ENCODE measurements at places on chromosomes 11 and 22. TPM values are rescaled to one million over a fixed set of nuclear protein-coding genes. Genes with fewer than 3 reads are reported as not detected.
A peak's percentile ranks its signal among the peaks of the same experiment; 100 is the strongest.

GRCh38 chr11:79508461-79508860 lies 67.6 kb upstream of the TENM4 start:
- DNase-seq: no peak

DNA sequence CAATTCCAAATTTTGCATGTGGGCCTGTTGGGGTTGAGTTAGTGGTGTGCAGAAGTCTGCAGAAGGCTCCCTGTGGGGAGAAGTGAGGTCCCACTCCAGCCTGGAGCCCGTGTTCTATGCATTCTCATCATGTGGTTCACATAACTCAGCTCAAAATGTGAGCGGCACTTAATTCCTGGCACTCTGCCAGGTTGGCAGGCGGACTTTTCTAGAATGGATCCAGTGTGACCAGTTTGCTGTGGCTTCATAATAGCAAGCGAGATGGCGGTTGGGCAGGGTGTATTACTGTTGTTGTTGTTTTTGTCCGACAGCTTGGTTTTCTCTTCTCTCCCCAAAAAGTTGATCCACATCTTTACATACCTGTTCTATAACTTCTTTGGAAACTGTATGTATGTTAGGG lies 146.8 kb upstream of the TTC12 start:
- no peak for DNase-seq

GRCh38 chr11:14852571-14853177 lies 39.4 kb downstream of the CYP2R1 start:
- DNase-seq: no peak

DNA sequence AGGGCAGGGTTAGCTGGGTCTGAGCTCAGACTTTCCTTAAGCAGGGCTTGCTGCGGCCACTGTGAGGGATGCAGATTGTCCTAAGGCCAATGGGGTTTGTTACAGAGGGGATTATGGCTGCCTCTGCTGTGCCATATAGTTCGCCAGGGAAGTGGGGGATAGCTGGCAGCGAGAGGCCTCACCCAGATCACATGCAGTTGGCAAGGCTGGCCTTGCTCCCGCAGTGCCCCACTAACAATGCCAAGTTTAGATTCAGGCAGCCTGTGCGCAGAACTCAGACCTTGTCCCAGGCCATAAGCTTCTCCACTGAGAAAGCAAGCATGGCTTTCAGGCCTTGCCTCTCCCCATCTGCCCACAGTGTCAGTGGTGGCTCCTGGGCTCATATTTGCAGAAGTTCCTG lies 4.7 kb upstream of the APOL2 start:
- no peak for DNase-seq

DNA sequence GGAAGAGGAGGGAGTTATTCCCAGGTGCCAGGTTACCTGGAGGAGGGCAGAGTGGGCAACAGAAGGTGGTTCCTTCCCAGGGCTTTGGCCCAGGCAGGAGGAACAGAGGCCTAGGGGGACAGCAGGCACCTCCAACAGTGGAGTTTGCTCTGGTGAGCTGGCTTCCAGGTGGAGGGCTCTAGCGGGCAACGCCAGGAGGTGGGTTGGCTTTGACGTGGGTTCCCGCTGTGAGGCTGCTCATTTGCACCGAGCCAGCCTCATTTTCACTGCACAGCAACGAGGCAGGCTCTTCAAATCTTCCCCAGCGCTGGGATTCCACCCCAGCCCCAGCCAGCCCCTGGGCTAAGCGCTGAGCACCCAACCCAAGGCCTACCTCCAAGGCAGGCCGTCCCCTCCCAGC lies 8.1 kb downstream of the IGSF9B start:
- no peak for DNase-seq

GRCh38 chr11:27421819-27422494 lies 50.6 kb downstream of the LGR4 start:
- DNase-seq: no peak

GRCh38 chr22:24526191-24526590 lies 28.7 kb downstream of the GUCD1 start:
- DNase-seq: no peak

DNA sequence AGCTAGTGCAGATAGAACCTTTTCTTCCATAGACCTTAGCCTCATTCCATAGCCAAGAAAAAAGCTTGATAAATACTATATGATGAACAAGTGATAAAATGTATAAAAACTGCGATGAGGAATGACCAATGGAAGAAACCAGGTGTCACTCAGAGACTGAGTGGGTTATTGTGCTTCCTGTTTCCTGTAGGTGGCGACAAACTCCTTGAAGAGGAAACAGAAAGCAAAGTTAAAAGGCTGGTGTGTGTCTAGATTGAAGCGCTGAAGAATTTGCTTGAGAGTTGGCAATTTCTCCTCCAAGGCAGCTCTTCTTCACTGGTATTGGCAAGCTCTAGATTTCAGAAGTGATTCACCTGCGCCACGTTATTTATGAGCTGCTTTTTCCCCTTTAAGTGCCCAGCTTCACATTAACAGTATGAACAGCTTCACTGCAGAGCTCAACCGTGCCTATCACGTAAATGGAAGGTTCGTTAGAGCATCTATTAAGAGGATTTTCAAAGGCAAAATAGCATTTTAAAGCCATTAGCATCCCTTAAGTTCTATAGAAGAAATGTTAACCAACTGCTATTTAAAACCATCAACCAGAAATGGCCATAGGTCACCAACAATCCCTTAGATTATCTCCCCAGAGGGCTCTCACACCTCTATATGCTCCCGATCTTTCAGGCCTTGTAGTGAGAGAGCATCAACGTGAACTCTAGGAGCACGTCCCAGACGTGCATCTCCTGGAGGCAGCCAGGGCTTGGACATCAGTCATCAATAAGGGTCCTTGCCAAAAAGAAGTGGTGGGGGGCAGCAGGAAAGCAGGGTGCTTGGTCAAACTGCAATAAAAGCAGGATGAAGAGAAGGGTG lies 179.4 kb downstream of the CADM1 start:
- DNase-seq: no peak

DNA sequence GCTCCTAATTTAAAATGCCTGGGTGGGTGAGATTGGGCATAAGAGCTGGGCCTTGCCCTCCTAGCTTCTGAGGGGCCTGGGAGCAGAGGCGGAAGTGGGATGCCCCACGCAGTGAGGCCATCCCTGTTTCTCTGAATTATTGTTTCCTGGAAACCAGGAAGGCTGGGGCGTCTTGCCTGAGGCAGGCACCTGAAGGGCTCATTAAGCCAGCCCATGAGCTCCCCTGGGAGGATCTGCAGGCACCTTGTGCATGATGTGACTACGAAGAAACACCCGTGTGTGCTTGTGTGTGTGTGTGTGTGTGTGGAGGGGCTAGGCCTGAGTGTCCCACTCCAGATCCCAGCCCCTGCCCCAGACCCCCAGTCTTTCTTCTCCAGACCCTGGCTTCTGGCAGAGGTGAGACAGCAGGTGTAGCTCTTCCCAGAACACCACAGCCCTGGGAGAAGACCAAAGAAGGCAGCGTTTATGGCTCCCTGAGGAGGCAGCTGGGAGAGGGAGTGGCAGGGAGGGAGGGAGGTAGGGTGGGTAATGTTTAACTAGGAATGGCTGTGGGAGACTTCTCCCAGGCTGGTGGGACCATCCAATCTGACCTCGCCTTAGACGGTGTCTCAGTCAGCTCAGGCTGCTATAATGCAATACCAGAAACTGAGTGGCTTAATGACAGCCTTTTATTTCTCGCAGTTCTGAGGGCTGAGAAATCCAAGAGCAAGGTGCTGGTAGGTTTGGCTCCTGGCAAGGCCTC lies 2.1 kb upstream of the BATF2 start:
- DNase-seq: peak; percentile 82

GRCh38 chr22:35792506-35792905 lies 74.8 kb downstream of the APOL5 start:
- DNase-seq: no peak

GRCh38 chr22:37431801-37432707 lies 4.8 kb upstream of the ELFN2 start:
- no peak for DNase-seq

- no peak for DNase-seq
These were observed 443.3 kb downstream of the MN1 start for GRCh38 chr22:27358096-27358870.

- no peak for DNase-seq
These were observed 13.5 kb upstream of the VWA5A start for GRCh38 chr11:124101737-124102136.

DNA sequence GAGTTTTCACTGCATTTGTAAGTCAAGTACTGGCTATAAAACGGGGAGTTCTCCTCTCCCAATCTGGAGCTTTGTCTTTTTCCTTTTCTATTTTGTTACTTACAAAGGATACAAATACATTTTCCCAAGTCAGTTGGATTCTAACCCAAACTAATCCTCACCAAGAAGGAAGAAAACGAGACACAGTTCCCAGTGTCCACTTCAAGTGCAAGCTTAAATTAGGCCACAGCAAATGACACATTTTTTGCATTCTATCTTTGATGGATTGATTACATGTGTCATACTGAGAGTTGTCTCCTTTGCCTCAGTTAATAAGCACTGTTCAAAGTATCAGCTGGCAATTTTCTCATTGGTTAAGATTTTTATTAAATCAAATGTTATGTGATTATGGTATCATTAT lies 296.7 kb upstream of the ANO5 start:
- no peak for DNase-seq

DNA sequence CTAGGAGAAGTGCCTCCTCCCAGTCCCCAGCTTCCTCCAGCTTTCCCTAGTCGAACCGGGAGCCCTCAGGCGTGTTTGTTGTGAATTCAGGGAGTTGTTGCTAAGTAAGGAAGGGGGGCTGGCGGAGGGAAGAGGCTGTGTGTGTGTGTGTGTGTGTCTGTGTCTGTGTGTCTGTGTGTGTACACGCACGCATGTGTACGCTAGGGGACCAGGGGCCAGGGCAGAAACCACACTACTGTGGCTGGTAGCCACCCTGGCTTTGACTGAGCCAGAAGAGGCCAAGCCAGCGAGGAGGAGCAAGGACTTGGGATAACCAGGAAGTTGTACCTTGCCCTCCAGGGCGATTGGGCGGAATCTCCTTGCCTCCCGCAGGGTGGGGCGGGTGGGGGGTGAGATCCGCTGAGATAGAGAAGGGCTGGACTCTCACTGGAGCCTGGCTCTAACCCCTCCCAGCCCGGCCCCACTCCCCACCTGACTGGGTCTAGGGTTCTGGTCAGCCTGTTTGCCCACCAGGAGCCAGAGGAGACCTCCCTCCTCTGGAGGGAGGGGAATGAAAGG lies 7.5 kb downstream of the BCL9L start:
- peak; percentile 90 for DNase-seq

GRCh38 chr11:104572279-104572678 lies 326.0 kb downstream of the CASP12 start:
- DNase-seq: no peak

DNA sequence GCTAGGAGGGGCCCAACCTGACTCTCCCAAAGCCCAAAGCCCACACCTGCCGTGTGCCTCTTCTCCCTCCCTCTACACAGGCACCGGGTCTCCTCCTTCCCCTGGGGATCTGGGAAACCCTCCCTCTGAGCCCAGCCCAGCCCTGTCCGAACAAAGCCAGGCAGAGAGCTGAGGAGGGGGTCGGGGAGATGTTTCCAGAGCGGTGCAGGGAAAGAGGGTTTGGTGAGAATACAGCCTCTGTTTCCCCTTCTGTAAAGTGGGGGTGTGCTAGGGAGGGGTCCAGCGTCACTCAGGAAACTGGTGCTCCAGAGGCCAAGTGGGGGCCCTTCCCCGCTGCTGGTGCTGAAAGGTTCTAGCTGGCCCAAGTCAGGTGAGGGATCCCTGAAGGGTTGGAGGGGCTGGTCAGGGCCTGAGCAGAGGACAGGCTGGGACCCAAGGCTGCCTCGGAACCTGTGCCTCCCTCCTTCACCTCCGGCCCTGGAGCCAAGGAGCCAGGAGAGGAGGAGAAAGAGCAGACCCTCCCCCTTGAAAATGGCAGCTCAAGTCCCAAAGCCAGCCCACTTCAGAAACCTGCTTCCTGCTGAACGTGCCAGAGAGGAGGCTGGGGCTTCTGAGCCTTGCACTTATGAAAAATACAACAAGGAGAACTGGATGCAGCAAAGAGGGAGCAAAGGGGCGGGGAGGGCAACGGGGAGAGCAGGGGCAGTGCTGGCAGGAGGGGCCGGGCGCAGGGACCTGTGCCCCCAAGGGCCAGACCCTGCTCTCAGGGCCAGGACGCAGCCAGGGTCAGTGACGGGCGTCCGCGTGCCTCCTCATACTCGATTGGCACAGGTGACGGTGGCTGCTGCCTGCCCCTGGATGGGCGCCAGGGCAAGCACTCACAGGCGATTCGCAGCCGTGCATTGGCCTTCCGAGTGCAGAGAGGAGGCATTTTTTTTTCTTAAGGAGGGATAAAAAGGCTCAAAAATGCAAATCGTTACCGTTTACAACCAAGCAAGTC lies 43.2 kb downstream of the MACROD1 start:
- DNase-seq: no peak

DNA sequence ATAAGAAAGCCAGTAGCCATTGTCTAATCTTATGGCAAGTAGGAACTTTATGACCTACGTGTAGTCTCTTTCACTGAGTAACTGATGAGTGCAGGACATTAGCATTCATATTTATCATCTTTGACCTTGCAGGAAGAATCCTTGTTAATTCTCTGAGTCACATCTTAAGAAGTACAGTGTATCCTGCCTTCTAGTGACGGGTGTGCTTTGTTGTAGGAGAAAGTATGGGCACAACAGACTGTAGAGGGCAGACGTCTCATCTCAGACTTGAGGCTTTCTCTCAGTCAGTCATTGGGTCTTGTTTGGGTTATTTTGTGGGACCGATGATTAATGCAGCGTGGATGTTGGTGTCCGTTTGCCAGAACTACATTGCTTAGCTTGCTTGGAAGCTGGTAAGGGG lies 6.8 kb downstream of the RNF214 start:
- no peak for DNase-seq

GRCh38 chr11:66315921-66316811 lies 678 bp downstream of the CD248 start:
- no peak for DNase-seq

DNA sequence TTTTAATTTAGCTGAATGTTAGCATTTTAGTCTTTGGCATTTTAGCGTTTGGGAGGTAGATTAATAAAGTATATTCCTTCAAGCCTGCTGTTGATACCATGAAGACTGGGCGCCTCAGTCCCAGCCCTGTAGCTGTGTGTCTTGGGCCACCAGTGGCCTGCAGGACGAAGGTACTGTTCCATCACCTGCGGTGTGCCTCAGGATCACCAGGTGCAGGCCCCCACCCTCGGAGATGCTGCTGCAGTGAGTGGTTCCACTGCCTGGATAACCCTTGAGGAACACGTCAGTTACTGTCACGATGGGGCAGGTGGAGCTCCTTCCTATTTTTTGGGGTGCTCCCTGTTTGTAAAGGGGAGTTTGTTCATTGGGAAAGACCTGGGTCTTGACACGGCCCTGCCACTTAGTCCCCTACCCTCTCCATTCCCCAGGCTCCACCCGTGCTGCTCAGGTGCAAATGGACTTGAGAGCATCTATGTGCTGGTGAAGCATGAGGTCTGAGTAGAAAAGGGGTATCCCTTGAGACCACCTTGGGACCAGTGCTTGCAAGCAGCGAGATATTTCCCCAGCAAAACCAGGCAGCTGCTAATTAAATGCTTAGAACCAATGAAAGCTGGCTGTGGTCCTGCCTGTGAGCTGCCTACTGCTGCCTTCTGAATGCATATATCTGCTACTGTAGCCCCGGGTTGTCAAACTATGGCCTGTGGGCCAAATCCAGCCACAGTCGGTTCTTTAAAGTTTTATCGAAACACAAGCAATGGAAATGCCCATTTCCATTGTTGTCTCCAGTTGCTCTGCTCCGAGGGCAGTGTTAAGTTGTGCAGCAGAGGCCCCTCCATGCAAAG lies 28.7 kb downstream of the INCENP start:
- no peak for DNase-seq

IFTAP gene
- 23.0 TPM for total RNA-seq

TYR gene
- not detected for total RNA-seq

PANX2 gene
- not detected for total RNA-seq
